ENCODE measurements at places on chromosomes 12 and 14. TPM values are rescaled to one million over a fixed set of nuclear protein-coding genes. Genes with fewer than 3 reads are reported as not detected.

DNA sequence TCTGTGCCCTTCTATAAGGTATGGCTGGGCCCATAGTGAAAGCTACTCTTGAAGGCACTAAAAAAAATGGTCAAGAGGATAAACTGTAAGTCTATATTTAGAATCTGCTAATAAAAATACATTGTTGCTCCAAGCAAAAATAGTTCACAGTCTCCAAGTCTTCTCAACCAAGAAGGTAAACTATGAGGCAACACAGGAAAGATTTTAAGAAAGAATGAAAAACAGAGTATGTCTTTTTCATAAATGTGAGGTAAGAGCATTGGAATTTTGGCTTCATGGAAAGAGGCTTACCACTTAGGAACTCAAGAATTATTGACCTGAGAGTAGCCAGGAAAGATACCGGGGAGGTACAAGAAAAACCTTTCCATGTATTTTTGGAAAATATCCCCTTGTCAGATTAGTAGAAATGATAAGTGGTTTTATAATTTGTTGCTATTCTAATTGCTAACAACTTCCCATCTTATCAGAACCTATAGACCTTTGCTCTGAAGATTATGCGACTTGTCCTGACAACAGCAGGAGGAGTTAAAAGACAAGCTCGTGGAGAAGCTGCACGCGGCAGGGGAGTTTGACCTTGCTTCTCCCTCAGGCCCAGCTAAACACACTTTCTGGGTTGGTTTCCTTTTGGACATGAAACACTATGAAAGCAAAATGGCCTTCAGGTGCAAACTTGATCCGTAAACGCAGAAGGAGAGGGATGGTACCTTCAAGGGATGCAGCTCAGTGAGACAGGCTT, 238.1 kb downstream of the FOXN3 start:
- peak; percentile 23 for DNase-seq

- DNase-seq, result no peak
These were observed 232.8 kb upstream of the SEL1L start for GRCh38 chr14:81766321-81766915.

The LRP1-AS gene
- 0.69 TPM for polyA plus RNA-seq

The RASAL1 gene
- 0.25 TPM for polyA plus RNA-seq

The MYL6 gene
- polyA plus RNA-seq, result 1,831 TPM

Data from left lung (tissue), 14 donors.